ENCODE measurements at places on chromosomes 2 and 18. TPM values are rescaled to one million over a fixed set of nuclear protein-coding genes. Genes with fewer than 3 reads are reported as not detected.
A peak's percentile ranks its signal among the peaks of the same experiment; 100 is the strongest.

DNA sequence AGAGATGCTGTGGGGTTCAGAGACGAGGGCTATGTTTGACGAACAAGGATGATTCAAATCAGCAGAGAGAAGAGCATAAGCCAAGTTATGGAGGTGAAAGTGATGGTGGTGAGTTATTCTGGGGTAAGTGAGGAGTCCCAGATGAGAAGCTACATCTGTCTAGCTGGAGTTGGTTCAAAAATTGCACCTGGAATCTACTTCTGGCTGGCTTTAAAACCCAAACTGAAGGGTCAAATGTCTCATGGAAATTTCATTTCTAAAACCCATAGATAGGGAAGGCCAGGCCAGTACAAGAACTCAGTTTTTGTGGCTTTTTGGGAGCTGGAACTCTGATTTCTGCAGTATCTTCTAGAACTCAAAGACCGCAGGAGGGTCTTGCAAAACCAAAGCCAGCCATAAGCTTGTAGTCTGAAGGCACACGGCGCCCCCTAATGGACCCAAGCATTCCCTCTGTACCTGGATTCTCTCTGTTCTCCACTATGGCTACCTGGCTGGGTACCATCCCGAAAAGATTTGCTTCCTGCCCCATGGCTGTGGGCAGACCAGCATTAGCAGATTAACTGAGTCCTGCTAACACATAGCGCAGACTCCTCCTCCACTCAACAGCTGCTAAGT is 229.1 kb upstream of the SLC14A2 start:
- peak; percentile 45 for DNase-seq

- peak; percentile 100 for DNase-seq
Measured at GRCh38 chr2:66888791-66889631, 454.1 kb downstream of the MEIS1 start.

DNA sequence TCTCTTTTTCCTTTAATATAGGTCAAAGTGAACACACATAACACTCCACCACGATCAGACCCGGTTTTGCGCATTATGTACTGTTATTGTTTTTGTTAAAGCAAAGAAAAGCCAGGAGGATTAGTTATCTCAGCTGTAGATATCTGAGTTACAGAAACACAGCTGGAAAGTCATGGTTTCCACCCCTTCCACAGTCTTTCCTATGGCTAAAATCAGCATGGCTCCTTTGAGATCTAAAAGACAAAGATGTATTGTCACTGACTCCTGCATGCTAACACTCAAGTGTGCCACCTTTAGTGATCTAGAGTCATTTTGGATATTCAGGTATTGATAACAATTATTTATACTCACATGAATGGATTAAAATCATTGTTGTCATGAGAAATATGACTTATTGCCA is 260.0 kb downstream of the FIGN start:
- no peak for DNase-seq

DNA sequence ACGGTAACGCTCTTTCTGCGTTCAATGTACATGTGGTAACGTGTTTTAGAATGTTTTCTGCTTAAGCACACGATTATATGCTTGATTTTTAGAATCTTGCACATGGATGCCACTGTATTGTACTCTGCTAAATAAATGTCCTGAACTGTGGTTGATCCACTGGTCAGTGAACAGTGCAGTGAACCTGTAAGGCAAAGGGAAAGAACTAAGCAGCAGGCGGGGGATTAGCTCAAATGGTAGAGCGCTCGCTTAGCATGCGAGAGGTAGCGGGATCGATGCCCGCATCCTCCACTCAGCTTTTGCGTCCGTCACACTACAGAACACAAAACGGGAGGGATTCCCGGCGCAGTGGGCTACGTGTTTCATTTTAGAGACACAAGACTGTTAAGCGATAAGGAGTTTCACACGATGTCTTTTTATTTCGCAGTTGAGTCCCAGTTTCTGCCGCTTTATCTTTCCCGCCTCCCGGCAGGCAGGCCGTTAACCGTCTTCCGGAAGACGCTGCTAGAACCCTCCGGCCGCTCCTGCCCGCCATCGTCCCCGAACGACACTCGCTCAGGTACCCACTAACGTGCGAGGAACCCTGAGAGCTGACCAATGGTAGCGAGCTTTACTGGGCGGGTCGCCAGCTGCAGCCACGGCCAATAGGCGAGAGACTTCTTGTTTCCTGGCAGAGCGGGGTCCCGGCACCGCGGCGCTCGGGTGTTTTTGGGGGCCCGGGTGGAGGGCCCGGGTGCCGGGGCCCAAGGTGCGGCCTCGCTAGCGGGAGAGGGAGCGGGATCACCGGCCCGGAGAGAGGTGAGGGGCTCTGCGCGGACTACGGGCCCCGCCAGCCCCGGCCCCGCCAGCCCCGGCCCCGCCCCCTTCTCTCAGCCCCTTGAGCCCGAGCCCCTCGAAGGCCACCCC is at the start of gene AGBL5:
Gene AGBL5 (plus strand): TSS at position 673 of the 906 bp plus-strand sequence. CDS start 1,291 bp downstream, outside the sequence.
- DNase-seq: peak; percentile 94

GRCh38 chr18:74249181-74249968 is 42.4 kb downstream of the CYB5A start:
- DNase-seq: peak; percentile 99

DNA sequence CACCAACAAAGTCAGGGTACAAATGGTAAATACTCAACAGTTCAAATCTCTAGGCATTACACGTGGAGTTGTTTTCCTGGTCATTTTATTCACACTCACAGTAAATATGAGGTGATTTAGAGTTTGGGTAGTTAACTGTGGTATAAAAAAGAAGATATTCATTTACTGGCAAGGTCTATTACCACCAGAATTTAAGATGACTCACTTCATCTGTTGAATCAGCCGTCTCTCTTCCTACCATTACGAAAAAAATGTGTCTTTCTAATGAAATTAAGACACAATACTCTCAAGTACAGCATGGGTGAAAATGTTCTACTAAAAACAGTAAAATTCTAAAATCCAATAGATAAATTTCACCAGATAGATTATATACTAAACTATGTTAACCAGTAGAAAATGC is 21.0 kb upstream of the GPR75 start:
- DNase-seq: peak; percentile 34

- no peak for DNase-seq
Measured at GRCh38 chr2:110667071-110667470, 10.8 kb downstream of the BUB1 start.

Gene LOXHD1
- total RNA-seq: under 0.01 TPM

- DNase-seq: no peak
Measured at GRCh38 chr2:100862081-100862480, 42.1 kb downstream of the NPAS2 start.

Gene MATN3
- total RNA-seq: 3.9 TPM

GRCh38 chr18:22549260-22549937 is 131.7 kb upstream of the CTAGE1 start:
- DNase-seq: no peak

Gene CNRIP1
- 25.1 TPM for total RNA-seq

DNA sequence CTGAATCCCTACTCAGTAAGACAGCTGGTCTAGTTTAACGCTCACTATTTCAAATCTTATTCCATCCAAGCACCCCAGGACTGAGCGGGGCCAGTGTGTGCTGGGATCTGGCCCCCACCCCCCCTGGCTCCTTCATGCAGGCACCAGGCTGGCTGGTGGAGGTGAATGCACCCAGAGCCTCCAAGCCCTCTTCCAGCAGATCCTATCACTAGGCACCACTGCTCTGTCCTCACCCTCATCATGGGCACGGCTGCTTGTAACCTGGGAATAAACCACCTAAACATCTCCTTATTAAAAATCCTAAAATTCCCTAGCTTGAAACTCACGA is 194.3 kb downstream of the ARL4C start:
- DNase-seq: no peak

- DNase-seq: no peak
Measured at GRCh38 chr18:44835703-44836102, 155.0 kb downstream of the SETBP1 start.

- DNase-seq: peak; percentile 72
Measured at GRCh38 chr18:46917108-46917802, at the start of the genes KATNAL2 and PIAS2. Gene KATNAL2, plus strand, starts transcription at chr18:46917602. Its CDS starts 29,271 bp downstream, at chr18:46946873. Gene PIAS2, minus strand, starts transcription at chr18:46917507. Its CDS starts 162 bp downstream, at chr18:46917345.

Gene DSG4
- not detected for total RNA-seq

Gene TEX44
- not detected for total RNA-seq

DNA sequence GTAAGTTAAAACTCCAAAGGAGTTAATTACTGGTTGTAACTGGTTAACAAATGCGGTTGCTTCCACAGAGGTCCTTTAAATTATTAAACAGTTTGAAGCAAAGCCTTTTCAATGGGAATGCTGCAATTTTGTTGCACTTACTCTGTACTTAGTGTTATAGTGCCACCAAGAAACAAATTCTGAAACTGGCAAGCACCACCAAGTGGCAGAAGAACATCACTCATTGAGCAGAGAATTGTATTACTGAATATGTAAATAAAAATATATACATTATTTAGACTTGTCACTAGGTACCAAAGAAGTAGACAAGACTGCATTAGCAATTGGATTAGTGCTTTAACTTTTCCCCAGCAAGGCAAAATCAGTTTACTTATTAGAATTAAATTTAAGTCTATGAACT is 2.6 kb upstream of the TMEFF2 start:
- DNase-seq: no peak

Gene CDH19
- total RNA-seq: not detected

- peak; percentile 61 for DNase-seq
Measured at GRCh38 chr2:127695491-127696472, 5.5 kb upstream of the SFT2D3 start.

DNA sequence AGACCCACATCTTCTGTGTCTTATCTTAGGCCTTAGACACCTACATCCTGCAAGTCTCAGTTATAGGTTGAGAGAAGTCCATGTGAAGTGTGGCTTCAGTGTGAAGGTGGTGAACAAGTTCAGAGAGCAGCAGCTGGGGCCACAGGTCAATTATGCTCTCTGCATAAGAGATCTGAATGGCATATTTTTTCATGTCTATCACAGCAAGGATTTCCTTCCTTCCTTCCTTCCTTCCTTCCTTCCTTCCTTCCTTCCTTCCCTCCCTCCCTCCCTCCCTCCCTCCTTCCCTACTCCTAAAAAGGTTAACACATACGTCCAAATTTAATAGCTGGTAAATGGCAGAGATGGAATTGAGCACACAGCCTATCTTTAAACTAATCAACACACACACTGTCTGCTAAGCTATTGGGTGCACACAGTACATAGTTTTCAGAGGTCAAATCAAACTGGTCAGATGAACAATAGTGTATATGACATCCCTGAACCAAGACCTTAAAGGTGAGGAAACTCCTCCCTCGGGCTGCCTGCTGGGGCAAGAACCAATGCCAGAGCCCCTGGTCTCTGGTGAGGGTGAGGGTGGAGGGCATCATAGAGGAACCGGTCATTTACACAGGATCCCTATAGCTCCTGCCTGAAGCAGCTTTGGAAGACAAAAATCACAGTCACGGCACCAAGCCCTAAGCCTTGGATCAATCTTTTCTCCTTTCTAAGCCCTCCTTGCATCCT is 240.9 kb downstream of the ICOS start:
- no peak for DNase-seq

GRCh38 chr2:212745359-212745758 is 206.8 kb upstream of the ERBB4 start:
- DNase-seq: no peak

GRCh38 chr2:137607722-137608318 is 356.5 kb upstream of the HNMT start:
- DNase-seq: no peak

Gene TNS1
- total RNA-seq: 147 TPM

DNA sequence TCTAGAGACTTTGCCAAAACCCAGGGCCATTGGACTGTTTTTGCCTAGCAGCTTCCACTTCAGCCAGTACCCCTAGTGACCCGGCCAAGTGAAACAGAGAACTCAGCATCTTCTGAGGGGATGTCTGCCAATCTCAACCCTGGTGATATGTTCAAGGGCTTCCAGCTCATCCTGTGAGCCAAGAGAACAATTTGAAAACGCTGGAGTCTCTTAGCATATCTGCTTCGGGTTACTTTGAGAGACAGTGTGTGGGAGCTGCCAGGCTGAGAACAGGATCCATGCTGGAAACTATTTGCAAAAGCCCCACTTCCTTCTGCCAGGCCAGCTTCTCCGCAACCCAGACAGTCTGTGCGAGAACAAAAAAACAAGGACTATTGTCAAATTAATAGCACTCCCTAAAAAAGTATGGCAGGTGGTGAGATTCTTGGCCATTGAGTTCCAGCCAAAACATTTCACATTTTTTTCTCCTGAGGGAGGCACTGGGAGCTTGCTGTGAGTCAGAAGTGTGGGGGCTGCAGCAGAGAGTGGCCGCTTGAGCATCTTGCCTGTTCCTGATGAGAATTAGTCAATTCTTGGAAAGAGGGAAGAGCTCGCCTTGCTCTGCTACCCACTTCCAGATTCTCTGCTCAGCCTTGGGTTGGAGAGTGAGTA is 395.6 kb upstream of the TRIB2 start:
- peak; percentile 85 for DNase-seq

GRCh38 chr18:36595046-36595817 is 233.6 kb downstream of the TPGS2 start:
- DNase-seq: no peak

DNA sequence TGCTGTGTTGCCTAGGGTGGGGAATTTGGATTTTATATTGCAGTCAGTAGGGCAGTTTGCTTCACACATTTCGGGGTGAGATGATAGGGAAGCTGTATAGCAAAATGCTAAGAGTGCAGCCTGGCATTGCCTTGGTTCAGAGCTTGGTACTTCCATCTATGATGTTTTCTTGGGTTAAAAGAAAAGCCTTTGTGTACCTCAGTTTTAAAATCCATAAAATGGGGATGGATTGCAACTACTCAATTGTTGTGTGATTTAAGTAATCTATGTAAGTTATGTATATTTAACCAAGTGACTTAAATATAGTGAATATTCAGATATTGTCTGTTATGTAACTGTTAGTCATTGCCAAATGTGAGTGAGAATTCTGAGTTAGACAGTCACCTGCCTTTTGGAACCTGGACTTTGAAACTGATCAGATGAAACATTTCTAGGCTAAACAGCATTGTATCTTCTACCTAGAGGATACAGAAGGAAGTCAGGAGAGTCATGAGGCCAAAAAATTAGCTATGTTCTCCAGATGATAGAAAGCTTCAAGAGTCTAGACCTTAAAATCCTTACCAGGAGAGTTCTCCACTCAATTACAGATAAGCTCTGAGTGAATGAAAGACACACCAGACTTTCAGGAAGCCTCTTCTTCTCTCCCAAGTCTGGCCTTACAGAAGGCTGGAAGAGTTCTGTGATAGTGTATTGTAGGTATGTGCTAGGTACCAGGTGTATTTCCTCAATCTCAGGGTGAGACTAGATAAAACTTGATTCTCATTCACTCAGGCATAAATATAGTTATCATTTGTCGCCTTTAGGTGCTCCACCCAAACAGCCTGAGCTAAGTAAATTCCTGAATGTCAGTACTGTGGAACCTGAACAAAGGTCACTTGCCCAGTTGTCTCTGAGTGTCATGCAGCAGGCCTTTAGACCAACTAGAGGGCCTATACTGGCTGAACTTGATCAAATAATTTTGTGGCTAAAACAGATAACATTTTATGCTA is 7.5 kb downstream of the RIOK3 start:
- DNase-seq: no peak

DNA sequence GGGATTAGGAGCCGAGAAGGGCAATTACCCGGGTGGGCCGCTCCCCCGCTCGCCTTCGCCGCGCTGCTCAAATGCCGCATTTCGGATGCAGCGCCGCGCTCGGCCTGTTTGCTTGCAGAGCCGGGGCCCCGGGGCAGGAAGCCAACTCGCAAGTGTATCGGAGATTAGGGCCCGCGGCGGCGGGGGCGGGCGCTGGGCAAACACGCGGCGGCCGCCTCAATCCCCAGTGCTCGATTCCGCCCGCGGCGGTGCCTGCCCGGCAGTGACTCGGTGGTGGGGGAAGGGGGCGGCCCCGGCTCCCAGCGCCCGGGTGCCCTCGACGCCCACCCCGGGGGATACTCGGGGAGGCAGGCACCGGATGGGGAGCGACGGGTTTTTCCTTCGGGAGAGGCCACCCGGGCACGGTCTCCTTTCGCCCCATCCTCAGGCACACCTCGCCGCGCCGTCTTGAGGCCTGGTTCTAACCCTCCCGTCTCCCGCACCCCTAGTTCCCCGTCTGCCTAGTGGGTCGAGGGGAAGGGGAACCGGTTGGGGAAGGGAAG is 26.6 kb upstream of the NOTO start:
- DNase-seq: peak; percentile 53
